ENCODE measurements at places on chromosomes 3 and 15.

- no peak for DNase-seq
Observed at GRCh38 chr15:44438402-44438801, 11.0 kb downstream of the CTDSPL2 start.

DNA sequence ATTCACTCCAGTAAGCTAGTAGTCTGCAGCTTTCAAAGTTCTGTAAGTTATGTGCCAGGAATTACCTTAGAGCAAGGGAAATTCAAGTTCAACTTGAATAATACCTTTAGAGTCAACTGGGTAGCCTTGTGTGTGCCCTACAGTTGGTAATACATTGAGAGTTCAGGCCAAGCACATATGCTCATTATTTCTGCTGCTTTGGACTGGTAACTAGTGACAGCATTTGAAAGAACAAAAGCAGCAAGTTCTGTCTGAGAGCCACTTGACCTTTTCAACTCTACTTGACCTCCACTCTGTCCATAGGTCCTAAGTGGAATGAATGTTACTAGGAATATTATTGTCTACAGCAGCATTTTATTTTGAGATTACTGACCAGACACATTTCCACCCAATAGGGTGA lies 723.5 kb downstream of the NLGN1 start:
- DNase-seq = no peak

GRCh38 chr3:43616034-43616433 lies 5.8 kb downstream of the ANO10 start:
- DNase-seq = no peak

DNA sequence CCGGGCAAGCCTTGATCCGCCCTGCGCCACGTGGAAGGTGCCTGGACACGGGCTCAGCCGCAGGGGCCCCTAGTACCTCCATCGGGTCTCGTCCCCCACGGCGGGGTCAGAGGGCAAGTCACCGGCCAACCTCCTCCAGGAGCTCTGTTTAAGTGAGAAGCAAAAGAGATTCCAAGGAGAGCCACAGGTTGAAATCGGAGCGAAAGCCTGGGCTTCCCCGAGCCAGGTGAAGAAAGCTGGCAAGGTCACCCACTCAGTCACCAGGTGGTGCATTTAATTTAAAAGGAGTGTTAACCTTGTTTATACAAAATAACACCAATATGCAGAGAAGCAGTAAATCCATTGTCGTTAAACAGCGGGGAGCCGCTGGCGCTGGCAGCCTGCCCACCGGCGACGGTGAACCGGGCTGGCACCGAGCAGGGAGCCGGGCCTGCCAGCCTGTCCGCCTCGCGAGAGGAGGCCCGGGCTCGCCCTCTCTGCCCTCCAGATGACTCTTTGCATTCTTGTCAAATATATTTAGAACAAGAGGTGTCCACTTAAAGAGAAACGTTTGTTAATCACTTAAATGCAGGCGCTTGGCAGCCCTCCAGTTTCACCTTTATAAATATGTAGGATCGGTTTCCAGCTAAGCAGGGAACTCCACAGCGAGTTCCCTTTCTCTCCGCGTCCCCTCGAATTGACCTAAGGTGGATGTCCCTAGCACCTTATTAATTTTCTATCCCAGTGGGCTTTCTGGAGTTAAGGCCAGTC lies 277.3 kb upstream of the NR2F2 start:
- peak; percentile 86 for DNase-seq
